Mesothelial cell of epicardium (in vitro differentiated cells): ENCODE measurements at places on chromosomes 5 and 9. TPM values are rescaled to one million over a fixed set of nuclear protein-coding genes. Genes with fewer than 3 reads are reported as not detected.

- no peak for DNase-seq
These were observed 27.9 kb downstream of the ANXA1 start for GRCh38 chr9:73179589-73179988.

GRCh38 chr9:87109851-87110250 lies 162.5 kb upstream of the GAS1 start:
- no peak for DNase-seq

- DNase-seq = no peak
These were observed 80.0 kb upstream of the SNX2 start for GRCh38 chr5:122694884-122695283.

DNA sequence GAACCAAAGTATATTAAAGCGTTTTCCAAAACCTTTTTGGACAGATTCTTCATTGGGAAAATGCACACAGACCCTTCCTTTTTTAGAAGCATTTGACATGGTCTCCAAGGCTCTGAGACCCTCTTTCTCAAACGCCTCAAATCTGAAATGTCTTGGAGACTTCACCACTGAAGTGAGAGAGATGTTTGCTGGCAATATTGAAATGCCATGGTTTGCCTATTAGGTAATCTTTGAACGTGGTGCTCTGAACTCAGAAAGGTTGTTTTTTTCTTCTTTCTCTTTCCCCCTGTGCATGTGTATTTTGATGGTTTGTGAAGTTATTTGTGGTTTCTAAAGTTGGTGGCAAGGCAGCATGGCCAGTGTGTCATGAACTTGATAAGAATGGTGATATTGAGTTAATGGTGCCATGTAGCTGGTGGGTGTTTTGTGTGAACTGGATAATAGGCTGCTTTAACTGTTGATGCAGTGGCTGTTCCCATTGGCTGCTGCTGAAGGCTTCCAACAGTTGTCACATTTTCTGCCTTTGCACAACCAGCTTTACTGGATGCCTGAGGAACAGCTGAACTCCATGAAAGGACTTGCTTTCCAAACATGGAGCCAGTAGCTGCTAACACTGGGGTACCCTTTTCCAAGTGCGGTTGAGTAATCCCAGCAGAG lies 1.7 kb downstream of the PALM2AKAP2 start:
- DNase-seq = no peak

The C8G gene
- 1.5 to 2.5 TPM (median 1.5 TPM) in 3 replicates for total RNA-seq

DNA sequence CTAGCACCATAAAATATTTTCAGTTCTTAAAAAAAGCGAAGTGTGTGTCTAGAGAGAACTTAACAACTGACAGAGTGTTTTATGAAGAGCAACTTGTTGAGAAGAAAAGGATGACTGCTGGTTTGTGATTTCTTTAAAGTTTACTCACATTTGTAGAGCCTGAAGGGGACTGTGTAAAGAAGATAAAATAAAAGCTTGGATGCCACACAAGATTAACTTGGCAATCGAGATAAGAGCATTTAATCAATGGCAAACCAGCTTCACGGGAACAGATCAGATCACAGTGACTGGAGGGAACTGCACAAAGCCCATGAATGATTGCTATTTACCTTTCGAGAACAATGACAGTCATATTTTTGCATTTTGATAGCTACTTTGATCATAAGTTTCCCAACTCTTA lies 2013.1 kb upstream of the CDH9 start:
- DNase-seq = no peak

DNA sequence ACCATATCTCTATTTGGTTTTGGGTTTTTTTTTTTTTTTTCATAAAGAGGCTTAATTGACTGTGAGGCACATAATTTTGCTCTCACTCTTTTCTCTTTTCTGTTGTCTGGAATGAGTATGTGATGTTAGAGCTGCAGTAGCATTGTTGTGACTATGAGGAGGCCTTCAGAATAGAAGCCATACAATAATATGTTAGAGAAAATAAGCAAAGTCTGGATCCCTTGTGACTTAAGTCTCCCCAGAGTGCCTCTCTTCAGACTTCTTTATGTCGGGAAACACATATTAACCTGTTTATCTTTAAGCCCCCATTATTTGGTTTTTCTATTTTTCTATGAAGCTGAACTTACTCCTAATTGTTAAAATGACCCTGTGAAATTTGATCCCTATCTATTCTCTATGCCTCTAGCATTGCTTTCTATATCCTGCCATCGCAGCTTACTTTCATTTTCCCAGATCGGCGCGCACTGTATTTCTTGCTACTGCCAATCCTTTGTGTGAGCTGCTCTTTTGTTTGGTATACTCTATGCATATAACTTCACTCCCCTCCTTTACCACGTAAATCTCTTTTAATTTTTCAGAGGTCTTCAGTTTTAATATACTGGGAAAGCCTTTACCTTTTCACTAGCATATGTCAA lies 372.5 kb upstream of the KCNN2 start:
- no peak for DNase-seq

The NEURL1B gene
- total RNA-seq = 10.9 to 11.8 TPM (median 11.7 TPM) in 3 replicates

GRCh38 chr9:128271112-128271511 lies 4.7 kb downstream of the GOLGA2 start:
- no peak for DNase-seq

GRCh38 chr9:68983522-68984424 lies 30.1 kb downstream of the PRKACG start:
- no peak for DNase-seq

GRCh38 chr9:113530022-113530635 lies 66.6 kb downstream of the RGS3 start:
- no peak for DNase-seq

DNA sequence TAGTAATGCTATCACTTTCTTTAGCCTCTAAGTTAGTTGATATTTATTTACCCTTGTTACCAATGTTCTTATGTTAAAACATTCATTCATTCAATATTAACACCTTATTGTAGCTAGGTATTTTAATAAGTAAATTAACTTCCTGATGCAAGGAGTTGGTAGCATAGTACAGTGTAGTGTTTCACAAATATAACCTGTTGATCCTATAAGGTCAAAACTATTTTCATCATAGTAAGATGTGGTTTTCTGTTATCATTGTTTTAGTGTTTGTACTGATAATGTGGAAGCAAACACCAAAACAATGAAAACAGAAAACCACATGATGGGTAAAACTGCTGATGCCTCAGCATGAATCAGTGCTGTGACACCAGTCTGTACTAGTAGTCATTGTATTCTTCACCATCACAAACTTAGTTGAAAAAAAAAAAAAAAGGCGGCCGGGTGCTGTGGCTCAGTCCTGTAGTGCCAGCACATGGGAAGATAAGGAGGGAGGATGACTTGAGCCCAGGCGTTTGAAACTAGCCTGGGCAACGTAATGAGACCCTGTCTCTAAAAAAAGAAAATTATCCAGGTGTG lies 36.5 kb downstream of the ZCCHC7 start:
- DNase-seq = no peak

DNA sequence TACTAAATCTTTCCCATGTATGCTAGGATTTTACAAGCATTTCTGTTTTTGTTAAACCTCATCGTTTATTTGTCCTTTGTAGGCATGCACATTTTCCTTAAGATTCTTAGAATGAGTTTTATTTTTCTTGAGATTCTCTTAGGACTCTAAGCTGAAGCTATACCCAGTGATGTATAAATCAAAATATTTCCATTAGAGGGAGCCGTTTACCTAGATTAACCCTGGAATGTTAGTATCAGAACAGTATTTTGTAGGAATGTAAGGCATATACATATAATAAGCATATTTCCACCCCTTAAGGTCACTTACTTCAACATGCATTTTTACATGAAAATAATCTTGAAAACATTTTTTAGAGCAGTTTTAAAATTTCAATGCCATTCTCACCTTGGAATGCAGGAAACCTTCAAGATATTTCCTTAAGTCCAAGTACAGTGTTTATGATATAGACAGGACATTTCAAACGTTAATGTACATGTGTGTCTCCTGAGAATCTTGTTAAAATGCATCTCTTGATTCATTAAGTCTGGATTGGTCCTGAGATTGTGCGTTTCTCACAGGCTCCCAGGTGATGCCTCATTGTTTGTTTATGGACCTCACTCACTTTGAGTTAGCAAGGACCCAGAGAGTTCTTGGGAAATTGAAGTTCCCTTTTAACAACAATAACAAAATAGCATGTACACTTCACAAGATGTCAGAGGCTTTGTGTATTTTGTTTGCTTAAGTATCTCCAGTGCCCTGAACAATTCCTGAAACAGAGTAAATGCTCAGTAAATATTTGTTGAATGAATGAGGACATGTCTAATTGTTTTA lies 34.9 kb upstream of the FCHO2 start:
- DNase-seq = no peak

- DNase-seq = no peak
These were observed 4.5 kb downstream of the REEP5 start for GRCh38 chr5:112917453-112917995.

The ROPN1L gene
- 0.23 to 0.45 TPM in 2 of 3 replicates, not detected in the other for total RNA-seq

The ACOT12 gene
- not detected in 3 replicates for total RNA-seq

The CDC20B gene
- total RNA-seq = 0.09 to 0.16 TPM in 2 of 3 replicates, not detected in the other

DNA sequence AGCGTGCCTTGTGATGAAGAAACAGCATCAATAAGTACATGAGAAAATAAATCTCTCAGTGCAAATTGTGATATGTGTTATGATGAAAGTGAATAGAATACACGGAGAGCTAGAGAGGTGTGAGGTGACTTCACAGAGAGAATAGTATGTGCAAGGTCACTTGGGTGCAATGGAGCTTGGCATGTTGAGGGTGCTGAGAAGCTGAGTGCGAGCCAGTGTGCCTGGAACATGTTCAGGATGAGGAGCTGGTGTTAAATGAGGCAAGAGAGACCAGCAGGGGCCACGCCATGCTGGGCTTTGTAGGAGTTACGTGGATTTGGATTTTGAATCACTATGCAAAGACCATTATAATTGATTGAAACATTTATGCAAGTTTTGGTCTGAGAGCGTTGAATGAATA lies 12.8 kb upstream of the RPS23 start:
- DNase-seq = no peak

The CTSV gene
- total RNA-seq = 8.3 to 8.9 TPM (median 8.6 TPM) in 3 replicates

- no peak for DNase-seq
These were observed 2.6 kb upstream of the CCDC187 start for GRCh38 chr9:136306211-136307208.

The GFI1B gene
- not detected in 3 replicates for total RNA-seq

- DNase-seq = no peak
These were observed 1.6 kb upstream of the NKX2-5 start for GRCh38 chr5:173236531-173237142.

The PTPN3 gene
- 6.2 to 7.5 TPM (median 6.8 TPM) in 3 replicates for total RNA-seq
